ENCODE measurements at places on chromosomes 11 and 22. TPM values are rescaled to one million over a fixed set of nuclear protein-coding genes. Genes with fewer than 3 reads are reported as not detected.

Gene LMNTD2
- 4.6 TPM for polyA plus RNA-seq

Gene SYNGR1
- polyA plus RNA-seq: 11.2 TPM

Gene TMEM86A
- 1.6 TPM for polyA plus RNA-seq

Gene ADAMTS8
- polyA plus RNA-seq: 2.9 TPM

Gene MOGAT2
- 222 TPM for polyA plus RNA-seq

Gene RASD2
- polyA plus RNA-seq: 4.7 TPM

Gene TEAD1
- polyA plus RNA-seq: 38.7 TPM

Gene FAM180B
- 0.19 TPM for polyA plus RNA-seq

Gene VPREB1
- 0.24 TPM for polyA plus RNA-seq

Gene CEP126
- 5.9 TPM for polyA plus RNA-seq

Gene OR9Q1
- not detected for polyA plus RNA-seq

Gene FBLN1
- 70.4 TPM for polyA plus RNA-seq

Gene KRTAP5-8
- 0.09 TPM for polyA plus RNA-seq

DNA sequence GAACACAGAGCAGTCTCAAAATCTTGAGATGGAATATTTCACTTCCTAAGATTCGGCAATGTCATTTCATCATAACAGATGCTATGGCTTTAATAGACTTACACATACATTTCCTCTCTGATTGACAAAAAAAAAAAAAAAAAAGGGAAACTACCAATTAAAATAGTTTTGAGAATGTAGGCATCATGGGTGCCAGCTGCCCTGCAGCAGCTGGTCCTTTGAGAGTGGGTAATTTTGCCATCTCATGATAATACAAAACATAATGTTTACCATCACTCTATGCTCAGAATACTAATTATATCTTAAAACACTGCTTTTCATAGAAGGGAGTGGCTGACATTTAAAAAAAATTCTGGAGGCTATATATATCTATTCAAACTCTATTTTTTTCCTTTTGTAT, 775.6 kb upstream of the CCDC90B start:
- no peak for DNase-seq

DNA sequence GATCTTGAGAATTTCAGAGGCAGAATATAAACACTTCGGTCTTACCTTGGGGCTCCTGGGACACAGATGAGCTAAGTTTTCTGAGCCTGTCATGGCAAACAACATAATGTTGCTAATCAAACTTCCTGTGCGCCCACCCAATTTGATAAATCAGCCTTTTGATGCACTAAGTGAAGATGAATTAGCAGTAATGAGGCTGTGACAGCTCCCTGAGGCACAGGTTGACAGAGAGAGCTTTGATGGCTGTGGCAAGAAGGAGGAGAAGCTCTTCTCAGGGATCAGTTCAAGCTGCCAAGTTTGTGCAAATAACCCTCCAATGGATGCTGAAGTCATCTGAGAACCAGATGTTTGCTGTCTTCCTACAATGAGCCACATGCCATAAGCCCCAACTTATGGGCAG, 34.4 kb downstream of the DRD2 start:
- no peak for DNase-seq

GRCh38 chr22:46547883-46548244, 10.4 kb upstream of the CELSR1 start:
- peak; percentile 85 for DNase-seq

DNA sequence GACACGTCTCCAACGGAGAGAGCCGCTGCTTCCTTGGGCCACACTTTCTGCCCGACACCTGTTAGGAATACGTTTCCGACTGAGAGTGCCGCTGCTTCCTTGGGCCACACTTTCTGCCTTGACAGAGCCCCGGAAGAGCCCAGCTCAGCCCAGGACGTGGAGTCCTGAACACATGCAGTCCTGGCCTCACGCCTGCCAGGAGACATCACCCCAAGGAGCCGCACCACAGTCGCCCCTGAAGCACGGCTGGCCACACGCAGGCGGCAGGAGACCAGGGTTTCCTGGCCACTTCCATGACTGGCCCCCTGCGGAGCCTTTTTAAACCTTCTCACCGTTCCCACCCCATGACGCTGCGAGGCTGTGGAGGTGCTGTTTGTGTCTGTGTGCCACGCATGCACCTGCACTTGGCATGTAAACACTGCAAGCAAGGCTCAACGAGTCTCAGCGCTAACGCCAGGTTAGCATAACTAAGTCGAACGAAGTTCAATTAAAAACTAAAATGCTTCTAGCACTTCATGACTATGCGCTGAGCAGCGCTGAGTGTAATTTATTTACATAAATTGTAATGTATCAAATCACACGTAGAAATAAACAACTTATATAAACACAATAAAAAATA, 8.8 kb downstream of the TOLLIP start:
- DNase-seq: no peak

DNA sequence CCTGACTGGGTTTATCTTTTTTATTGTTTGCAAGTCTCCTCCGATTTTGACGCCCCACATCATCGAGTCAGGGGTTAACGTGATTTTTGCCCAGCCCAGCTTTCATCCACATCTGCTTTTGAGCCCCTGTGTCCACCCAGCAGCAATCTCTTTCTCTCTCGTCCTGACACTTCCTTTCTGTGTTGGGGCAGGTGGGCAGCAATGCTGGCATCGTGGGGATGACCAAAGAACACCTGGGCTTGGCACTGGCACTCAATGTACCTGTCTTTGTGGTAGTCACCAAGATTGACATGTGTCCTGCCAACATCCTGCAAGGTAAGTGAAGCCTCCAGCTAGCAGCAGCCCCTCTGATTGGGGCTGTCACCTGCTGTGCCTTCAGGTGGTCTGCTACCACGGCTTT, 15.8 kb downstream of the GTPBP1 start:
- DNase-seq: no peak

DNA sequence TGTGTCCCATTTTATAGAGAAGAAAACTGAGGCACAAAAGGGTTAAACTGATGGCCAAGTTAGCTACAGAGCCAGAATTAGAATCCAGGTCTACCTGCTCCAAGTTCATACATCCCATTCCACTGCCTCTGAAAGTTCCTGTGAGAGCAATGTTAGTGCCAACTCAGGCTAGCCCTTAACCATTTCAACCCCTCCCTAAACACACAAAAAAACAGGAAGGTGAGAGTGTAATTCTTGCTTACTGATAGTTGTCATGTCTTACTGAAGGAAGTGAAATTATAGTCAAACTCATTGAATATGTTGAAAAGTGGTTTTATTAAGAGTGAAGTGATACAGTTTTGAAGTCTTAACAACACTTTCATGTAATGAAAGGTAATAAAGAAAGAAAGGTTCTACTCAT, 2.9 kb upstream of the E2F8 start:
- DNase-seq: no peak

GRCh38 chr22:20859615-20860014, 808 bp downstream of the SNAP29 start:
- peak; percentile 18 for DNase-seq

DNA sequence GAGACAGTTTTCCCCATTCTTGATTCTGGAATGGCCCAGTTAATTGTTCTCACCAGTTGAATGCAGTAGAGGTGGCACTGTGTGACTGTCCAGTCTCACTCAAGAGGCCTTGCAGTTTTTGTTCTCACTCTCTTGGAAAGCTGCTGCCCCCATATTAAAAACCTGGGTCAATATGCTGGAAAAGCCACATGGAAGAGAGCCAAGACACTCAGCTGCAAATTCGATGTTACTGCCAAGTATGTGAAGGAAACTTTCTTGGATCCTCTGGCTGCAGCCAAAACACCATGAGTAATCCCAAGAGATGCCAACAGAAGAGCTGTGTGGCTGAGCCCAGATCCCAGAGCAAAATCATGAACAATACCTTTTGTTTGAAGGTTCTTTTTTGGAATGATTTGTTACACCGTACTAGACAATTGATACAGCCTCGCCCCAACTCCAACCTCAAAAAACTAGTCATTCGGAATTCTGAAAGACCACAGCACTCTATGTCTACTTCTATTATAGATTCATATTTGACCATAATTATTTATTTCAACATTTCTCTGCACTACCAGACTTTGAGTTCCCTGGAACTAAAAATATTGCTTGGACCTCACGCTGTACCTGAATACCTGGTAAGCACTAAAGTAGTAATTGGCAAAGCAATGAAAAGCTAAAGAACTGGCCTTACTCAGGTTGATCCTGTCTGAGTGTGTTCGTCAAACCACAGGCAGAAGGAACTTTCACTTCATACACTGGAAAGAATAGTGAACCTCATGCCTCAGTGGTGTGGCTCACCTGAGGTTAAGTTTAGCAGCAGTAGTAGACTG, 378.8 kb downstream of the ETS1 start:
- no peak for DNase-seq

- DNase-seq: no peak
Observed at GRCh38 chr22:24471570-24471969, 23.6 kb upstream of the UPB1 start.

GRCh38 chr11:17687946-17688670, 31.3 kb upstream of the MYOD1 start:
- DNase-seq: no peak

DNA sequence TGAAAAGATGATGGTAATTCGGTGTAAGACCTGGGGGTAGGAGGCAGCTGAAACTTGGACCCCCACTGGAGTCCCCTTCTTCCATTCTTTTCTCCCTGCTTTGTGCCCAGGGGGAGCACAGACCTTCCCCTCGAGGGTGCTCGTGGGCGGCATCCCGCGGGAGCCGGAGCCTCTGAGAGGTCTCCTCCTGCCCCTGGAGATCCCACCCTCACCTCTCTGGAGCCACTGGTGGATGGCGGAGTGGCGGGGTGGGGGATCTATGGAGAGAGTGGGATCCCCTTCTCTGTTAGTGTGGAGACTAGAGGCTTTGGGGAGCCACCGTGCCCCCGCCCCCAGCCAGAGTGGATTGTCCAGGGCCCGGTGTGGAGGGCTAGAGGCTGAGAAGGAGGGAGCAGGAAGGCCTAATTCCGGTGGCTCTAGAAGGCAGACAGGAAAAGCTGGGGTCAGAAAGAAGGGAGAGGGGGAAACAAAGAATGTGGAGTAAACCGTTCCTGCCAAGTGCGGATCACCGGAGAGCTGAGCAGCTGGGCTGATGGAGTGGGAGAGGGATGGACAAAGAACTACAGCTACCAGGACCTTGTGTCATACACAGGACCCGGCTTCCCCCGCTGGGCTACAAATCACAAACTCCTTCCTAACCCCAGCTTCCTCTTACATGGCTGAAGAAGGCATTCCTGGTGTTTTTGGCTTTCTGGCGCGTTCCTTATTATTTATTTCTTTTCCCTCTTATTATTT, 41.9 kb downstream of the KCNJ1 start:
- no peak for DNase-seq

- DNase-seq: peak; percentile 58
Observed at GRCh38 chr11:66277471-66278362, at the start of gene CNIH2. CNIH2 (plus strand) TSS chr11:66278175; CDS start chr11:66278457, 282 bp downstream.

- DNase-seq: peak; percentile 83
Observed at GRCh38 chr11:119713359-119714040, 15.5 kb downstream of the NECTIN1 start.
